HuH-7.5 (cell line): ENCODE measurements at places on chromosomes 5 and 9.

- DNase-seq, result peak; percentile 78
These were observed 582 bp upstream of the APBA1 start for GRCh38 chr9:69672596-69673310.

GRCh38 chr9:103992938-103993579 is 101.0 kb upstream of the SMC2 start:
- DNase-seq, result no peak

GRCh38 chr9:134514503-134514902 is 127.1 kb upstream of the COL5A1 start:
- DNase-seq, result no peak

DNA sequence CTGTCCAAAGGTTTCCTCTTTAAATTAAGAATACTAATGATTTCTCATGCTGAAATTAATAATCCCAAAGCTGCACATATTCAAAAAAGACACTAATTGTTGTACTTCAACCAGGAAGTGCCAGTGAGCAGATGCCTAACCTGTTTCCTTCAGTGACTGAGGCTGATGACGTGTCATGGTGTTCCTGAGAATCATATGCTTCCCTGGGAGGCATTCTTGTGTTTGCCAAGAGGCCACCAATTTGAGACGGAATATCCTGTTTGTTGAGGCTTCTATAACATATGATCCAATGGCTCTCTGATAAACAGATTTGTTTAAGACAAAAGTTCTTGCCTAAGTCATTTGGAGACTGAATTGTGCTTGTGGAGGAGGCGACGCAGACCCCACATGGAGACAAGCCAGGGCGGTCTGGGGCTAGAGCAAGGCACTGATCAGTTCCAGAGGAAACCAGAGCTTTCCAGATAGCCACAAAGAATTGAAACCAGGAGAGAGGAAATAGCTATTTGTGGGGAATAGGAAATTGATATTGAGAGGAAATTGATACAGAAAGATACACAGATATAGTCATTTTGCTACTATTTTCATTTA is 66.4 kb upstream of the ZNF608 start:
- DNase-seq, result no peak

DNA sequence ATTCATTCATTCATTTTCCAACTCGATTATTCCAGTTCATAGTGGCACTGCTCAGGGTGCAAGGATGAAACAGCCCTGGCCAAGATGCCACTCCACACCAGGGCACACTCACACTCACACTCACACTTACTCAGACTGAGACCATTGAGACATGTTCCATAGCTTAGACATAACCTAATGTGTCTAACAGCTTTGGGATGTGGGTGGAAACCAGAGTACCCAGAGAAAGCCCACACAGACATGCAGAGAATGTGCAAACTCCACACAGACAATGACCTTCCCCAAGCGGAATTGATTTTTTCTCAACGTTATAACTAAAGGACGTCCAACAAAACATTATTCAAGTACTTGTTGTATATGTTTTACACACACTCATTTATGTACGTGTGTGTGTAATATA is 1363.5 kb downstream of the EFNA5 start:
- DNase-seq, result no peak

- DNase-seq, result no peak
These were observed 24.5 kb upstream of the SEMA4D start for GRCh38 chr9:89522261-89522958.

DNA sequence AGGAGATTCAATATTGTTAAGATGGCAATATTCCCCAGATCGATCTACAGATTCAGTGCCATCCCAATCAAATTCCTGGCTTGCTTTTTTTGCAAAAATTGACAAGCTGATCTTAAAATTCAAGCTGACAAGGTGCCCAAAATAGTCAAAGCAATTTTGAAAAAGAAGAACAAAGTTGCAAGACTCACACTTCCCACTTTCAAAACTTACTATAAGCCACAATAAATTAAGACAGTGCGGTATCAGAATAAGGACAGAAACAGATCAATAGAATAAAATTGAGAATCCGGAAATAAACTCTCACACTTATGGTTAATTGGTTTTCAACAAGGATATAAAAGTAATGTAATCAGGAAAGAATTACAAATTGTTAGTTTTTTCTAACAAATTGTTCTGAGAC is 97.1 kb downstream of the NRG2 start:
- no peak for DNase-seq

GRCh38 chr5:72314571-72315172 is 5.4 kb downstream of the MRPS27 start:
- peak; percentile 13 for DNase-seq

- no peak for DNase-seq
These were observed 17.9 kb upstream of the PAM start for GRCh38 chr5:102737161-102737560.

DNA sequence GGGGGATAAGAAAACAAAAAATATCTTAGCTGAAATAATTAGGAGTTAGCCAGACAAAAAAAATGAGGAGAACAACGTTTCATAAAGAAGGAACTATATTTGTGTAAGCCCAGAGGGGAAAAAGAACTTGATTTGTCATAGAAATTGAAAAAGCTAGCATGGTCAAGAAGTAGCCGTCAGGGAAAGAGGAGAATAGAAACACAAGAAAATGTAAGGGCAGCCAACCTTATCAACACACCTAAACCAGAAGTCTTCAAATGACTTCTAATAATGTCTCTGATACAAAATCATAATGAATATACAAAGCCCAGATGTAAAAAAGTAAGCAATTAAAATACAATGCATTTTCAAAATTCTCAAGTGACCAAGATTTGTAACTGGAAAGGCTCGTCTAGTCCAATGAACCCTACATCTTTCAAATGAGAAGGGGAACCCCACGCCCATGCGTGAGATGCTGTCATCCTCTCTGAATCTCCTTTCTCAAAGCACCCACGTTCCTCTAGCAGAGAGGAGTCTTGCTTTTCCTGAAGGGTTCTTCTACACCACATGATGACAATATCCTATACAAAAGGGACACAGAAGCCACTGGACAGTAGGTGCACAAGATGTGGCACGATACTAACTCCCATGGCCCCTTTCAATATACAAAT is 103.7 kb downstream of the ARL15 start:
- no peak for DNase-seq

DNA sequence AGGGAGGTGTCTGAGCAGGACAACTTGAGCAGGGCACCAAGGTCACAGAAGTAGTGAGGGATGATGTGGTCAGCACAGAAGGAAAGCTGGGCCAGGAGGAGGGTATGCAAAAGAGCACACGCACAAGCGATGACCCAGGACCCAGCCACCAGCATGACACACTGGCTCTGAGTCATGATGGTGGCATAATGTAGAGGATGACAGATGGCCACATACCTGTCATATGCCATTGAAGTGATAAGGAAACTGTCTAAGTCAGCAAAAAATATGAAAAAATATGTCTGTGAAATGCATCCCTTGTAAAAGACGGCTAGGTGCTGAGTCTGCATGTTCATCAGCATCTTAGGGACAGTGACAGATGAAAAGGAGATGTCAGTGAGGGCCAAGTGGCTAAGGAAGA is 380 bp downstream of the OR1J1 start:
- no peak for DNase-seq

GRCh38 chr5:120091376-120091948 is 372.6 kb upstream of the PRR16 start:
- DNase-seq, result no peak

GRCh38 chr5:115461093-115461492 is 83.5 kb downstream of the FEM1C start:
- no peak for DNase-seq

- peak; percentile 27 for DNase-seq
These were observed 57.3 kb upstream of the C6 start for GRCh38 chr5:41270423-41271251.

GRCh38 chr5:33277061-33277650 is 163.6 kb upstream of the TARS1 start:
- DNase-seq, result no peak

DNA sequence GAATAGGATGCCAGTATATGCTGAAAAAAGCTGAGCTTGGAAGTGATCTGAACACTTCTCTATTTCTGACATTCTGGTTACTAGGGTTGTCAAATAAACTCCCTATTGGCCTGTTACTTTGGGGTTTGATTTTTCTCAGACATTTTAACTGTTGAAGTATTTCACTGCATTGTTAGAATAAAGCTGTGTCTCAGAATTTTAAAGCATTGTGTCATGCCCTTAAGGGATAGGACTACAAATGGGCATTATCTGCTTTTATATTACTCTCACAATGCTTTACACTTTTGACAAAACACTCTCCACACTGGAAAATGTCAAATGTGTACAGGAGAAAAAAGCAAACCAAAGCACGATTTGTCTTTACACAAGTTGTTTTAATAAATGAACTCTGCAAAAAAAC is 16.8 kb upstream of the GPR21 start:
- DNase-seq, result no peak
